ENCODE measurements at places on chromosomes 3 and 15.
A peak's percentile ranks its signal among the peaks of the same experiment; 100 is the strongest.

DNA sequence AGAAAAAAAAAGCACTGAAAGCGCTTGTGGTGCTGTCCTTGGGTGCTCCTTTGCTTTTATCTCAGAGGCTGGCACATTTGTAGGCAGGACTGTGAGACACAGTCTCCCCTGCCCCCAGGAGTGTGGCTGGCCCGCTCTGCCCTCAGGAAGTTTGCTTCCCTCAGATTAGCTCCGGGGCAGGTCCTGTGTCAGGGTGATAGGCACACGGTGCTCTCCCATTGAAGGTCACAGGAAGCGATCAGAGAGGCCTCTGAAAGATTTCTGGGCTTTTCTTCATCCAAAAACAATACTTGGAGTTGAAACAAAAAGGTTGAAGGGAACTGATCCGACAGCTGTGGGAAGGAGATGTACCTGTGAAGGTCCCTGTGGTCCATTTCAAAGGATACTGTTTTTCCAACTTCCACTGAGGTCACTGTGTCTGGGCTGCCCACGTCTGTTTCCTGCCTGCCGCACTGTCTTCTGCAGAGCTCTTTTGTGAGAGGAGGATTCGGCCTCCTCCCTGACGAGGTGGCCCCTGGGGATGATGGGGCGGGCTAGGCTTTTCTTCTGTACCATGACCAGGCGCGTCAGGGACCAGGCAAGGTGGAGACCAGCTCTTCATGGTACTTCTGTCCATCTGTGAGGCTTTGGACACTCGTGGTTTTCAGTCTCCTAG lies 330.5 kb upstream of the CTDSPL start:
- H3K36me3 ChIP-seq: peaks cover 85% of the 10 kb centered on the region
- H3K27ac ChIP-seq: no peak overlapping the region
- no peak for DNase-seq
- no peak overlapping the region for H3K4me3 ChIP-seq
- H3K4me1 ChIP-seq: no peaks in the 10 kb centered on the region
- H3K27me3 ChIP-seq: no peaks in the 10 kb centered on the region

- H3K36me3 ChIP-seq: peaks cover 35% of the 10 kb centered on the region
- peaks cover 43% of the 10 kb centered on the region for H3K4me1 ChIP-seq
- H3K27ac ChIP-seq: peak overlapping the region; percentile 38
- H3K27me3 ChIP-seq: no peaks in the 10 kb centered on the region
These were observed 11.9 kb downstream of the STT3B start for GRCh38 chr3:31544634-31545033.

- H3K4me3 ChIP-seq: no peak overlapping the region
- H3K4me1 ChIP-seq: peaks cover 81% of the 10 kb centered on the region
- H3K27me3 ChIP-seq: peaks cover 3% of the 10 kb centered on the region
- H3K36me3 ChIP-seq: no peaks in the 10 kb centered on the region
- DNase-seq: no peak
These were observed 340.7 kb upstream of the C2CD4B start for GRCh38 chr15:62505762-62506161.

GRCh38 chr3:114597012-114597411 lies 303.2 kb downstream of the TIGIT start:
- no peak overlapping the region for H3K27ac ChIP-seq
- DNase-seq: no peak
- H3K4me3 ChIP-seq: no peak overlapping the region
- no peaks in the 10 kb centered on the region for H3K27me3 ChIP-seq
- H3K36me3 ChIP-seq: no peaks in the 10 kb centered on the region
- H3K4me1 ChIP-seq: no peaks in the 10 kb centered on the region

DNA sequence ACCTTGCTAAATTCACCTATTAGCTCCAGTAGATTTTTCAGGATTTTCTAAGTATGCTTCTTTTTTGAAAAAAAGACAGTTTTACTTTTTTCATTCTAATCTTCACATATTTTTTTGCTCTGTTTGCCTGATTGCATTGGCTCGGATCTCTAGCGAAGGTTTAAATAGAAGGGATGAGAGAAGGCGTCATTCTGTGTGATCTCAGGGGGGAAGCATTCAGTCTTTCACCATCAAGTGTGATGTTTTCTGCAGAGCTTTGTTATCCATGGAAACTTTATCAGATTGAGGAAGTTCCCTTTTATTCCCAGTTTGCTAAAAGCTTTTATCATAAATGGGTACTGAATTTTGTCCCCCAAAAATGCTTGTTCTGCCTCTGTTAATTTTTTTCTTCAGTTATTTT lies 120.3 kb downstream of the LRRK1 start:
- H3K4me3 ChIP-seq: no peak overlapping the region
- H3K27ac ChIP-seq: no peak overlapping the region
- peaks cover 7% of the 10 kb centered on the region for H3K4me1 ChIP-seq
- no peak for DNase-seq
- peaks cover 6% of the 10 kb centered on the region for H3K36me3 ChIP-seq

DNA sequence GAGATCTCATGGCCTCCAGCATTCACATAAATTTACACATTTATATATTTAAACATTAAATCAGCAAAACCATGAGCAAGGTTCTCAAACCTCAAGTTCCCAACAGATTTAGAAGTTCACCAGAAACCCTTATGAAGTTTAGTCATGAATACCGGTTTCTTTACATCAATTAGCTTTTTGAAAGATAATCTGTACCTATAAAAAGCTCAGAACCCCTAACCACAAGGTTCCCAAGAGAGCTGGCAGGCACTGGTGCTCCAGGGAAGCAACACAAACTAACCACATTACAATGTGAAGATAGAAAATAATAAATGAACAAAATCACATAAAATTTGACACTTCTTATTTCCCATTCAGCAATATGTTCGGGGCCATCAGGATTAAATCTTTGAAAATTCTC lies 150.9 kb downstream of the FBN1 start:
- H3K36me3 ChIP-seq: peaks cover 23% of the 10 kb centered on the region
- peaks cover 2% of the 10 kb centered on the region for H3K27me3 ChIP-seq
- H3K4me3 ChIP-seq: no peak overlapping the region
- no peak for DNase-seq

GRCh38 chr3:195025056-195025883 lies 245.7 kb downstream of the XXYLT1 start:
- no peak overlapping the region for H3K4me3 ChIP-seq
- peaks cover 19% of the 10 kb centered on the region for H3K27me3 ChIP-seq
- H3K36me3 ChIP-seq: no peaks in the 10 kb centered on the region
- no peak for DNase-seq

DNA sequence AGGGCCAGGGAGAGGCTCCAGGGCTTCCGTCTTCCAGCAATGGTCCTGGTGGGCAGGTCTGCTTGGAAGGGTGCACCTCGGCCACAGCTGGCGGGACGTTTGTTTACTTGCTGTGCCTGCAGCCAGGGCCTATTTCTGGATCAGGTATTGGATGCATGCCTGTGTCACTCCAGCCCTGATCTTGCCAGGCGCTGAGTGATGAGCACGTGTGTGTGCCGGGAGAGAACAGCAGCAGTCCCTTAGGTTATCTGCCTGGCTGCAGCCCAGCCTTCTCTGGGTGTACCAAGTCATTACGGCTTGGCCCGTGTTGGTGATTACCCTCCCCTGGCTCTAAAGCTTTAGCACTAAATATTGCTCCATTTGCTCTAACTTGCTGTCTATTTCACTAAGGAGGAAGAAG lies 14.9 kb downstream of the CCDC32 start:
- H3K27me3 ChIP-seq: peaks cover 2% of the 10 kb centered on the region
- peaks cover 24% of the 10 kb centered on the region for H3K36me3 ChIP-seq
- no peak for DNase-seq
- no peak overlapping the region for H3K4me3 ChIP-seq

DNA sequence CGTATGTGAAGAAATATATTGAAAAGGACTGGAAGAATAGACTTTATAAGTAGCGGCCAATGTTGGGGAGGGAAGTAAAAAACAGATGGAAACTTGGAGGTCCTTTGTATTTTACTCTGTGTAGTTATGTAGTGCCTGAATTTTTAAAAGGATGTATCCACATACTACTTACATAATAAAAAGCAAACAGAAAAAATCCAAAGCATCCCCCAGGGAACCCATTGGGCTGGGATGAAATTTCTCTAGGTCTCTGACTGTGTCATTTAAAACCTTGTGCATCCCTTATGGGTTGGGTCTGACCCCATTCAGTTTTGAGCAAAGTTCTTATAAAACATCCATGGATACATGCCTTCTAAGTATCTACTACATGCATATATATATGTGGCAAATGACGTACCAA lies 141.1 kb downstream of the NR1D2 start:
- H3K27me3 ChIP-seq: peaks cover 4% of the 10 kb centered on the region
- no peak overlapping the region for H3K27ac ChIP-seq
- H3K4me3 ChIP-seq: no peak overlapping the region
- H3K4me1 ChIP-seq: no peaks in the 10 kb centered on the region
- no peaks in the 10 kb centered on the region for H3K36me3 ChIP-seq

DNA sequence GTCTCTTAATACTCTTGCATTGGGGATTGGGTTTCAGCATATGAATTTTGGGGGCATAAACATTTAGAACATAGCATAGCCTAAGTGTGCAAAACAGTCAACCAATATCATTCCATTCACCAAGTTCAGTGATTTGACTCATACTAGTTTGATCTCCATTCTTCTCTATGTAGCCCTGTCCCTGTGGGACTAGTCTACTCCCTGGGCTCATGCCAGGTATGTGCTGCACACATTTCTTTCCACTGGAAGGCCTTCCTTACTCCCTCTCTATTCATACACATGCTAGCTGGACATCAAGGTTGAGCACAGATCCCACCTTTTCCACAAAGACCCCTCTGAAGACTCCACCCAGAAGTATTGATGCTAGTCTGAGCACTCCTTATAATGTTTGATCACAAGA lies 5.1 kb downstream of the ZDHHC23 start:
- no peak overlapping the region for H3K27ac ChIP-seq
- peaks cover 57% of the 10 kb centered on the region for H3K27me3 ChIP-seq
- H3K36me3 ChIP-seq: no peaks in the 10 kb centered on the region
- H3K4me3 ChIP-seq: no peak overlapping the region
- no peak for DNase-seq

GRCh38 chr3:13927295-13927694 lies 47.4 kb upstream of the WNT7A start:
- no peak for DNase-seq
- H3K4me1 ChIP-seq: no peaks in the 10 kb centered on the region
- no peak overlapping the region for H3K27ac ChIP-seq
- H3K27me3 ChIP-seq: peaks cover 20% of the 10 kb centered on the region

GRCh38 chr15:96326328-96327154 lies 4.0 kb upstream of the NR2F2 start:
- H3K27ac ChIP-seq: peak overlapping the region; percentile 93
- H3K4me3 ChIP-seq: peak overlapping the region; percentile 99
- H3K4me1 ChIP-seq: peaks cover 61% of the 10 kb centered on the region
- peaks cover 3% of the 10 kb centered on the region for H3K36me3 ChIP-seq

DNA sequence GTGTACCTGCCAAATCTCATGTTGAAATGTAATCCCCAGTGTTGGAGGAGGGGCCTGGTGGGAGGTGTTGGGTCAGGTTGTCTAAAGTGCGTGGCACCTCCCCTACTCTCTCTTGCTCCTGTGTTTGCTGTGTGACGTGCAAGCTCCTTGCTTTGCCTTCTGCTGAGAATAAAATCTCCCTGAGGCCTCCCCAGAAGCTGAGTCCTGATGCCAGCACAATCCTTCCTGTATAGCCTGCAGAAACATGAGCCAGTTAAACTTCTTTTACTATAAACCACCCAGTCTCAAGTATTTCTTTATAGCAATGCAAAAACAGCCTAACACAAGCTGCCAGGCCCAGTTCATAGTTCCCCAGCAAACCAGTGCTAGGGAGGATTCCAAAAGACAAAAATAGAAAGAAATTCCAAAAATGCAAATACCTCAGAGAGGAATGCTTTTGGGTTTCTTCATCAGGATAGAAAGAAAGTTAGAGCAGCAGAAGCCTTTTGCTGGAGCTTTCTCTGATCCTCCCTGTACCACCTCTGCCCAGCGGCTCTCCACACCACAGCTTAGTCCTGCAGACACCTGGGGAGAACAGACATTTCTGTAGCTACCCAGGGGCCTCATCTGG lies 25.9 kb upstream of the CDV3 start:
- DNase-seq: no peak
- H3K36me3 ChIP-seq: no peaks in the 10 kb centered on the region
- no peaks in the 10 kb centered on the region for H3K27me3 ChIP-seq

Measured in nephron progenitor cell (in vitro differentiated cells).